ENCODE measurements at places on chromosomes 12 and 14.

DNA sequence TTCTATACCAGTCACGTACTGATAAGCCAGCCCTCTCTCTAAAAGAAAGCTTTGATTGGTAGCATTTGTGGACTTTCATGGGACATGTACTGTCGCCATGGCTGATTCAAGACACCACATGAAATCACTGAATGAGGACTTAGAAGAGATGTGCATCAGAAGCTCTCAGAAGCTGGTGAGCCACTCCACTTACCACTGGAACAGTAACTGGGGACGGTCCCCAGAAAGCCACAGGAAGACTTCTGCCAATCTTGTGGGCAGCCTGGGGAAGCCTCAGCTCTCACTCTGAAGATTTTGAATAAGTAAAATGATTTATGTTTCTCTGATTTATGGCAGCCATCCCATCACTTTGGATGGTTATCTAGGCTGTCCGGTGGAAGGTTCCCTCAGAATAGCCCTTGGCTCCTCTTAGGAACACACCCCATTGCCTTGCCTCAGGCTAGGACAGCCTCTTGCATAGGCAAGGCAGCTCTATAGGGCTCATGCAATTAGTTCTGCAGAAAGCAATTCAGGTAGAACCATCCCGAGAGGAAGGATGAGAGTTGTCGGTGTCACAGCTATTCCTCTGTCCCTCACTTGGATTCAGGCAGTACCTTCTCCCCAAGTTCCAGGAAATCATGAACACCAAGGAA lies 9.8 kb downstream of the DHRS1 start:
- no peak for DNase-seq

DNA sequence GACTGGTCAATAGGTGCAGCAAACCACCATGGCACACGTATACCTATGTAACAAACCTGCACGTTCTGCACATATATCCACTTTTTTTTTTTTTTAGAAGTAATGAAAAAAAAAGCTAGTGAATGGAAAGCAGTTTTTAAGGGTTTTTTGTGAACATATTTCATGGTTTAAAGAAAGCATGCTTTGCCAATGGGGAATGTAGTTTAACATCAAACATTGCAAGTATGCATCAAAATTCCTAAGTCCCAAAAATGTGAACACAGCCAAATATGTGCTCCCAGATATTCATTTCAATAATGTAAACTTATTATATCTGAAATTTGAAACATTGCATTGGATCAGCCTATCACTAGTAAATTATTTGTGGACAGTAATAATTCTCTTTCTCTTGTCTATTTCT lies 710.4 kb upstream of the FLRT2 start:
- DNase-seq = no peak

DNA sequence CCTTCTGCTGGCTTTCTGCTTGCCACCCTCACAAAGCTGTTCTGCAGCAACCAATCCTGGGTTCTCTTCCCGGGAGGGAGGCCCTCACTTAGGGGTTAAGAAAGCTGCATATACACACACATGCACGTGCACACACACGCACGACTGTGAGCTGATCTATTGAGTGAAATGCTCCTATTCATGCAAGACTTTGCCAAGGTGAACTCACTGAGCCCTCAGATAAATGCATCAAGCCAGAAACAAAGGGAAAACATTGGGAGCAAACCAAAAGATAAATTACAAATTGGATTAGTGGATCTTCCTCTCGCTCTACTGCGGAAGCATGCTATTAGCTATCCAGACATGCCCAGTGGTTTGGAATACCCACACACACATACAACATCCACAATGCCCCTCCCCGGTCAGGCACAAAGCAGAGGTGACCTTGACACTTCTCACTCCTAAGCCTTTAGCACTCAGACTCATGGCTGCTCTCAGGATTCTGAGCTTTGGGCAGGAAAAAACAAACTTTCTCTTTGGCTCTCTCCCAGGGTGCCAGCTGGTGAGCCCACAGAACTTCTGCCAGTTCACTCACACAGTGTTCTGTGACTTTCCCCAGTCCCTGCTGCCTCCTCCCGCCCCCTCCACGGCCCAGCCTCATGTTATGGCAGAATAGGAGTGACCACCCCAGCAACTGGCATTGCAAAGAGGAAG lies 320.0 kb downstream of the DPF3 start:
- DNase-seq = no peak

DNA sequence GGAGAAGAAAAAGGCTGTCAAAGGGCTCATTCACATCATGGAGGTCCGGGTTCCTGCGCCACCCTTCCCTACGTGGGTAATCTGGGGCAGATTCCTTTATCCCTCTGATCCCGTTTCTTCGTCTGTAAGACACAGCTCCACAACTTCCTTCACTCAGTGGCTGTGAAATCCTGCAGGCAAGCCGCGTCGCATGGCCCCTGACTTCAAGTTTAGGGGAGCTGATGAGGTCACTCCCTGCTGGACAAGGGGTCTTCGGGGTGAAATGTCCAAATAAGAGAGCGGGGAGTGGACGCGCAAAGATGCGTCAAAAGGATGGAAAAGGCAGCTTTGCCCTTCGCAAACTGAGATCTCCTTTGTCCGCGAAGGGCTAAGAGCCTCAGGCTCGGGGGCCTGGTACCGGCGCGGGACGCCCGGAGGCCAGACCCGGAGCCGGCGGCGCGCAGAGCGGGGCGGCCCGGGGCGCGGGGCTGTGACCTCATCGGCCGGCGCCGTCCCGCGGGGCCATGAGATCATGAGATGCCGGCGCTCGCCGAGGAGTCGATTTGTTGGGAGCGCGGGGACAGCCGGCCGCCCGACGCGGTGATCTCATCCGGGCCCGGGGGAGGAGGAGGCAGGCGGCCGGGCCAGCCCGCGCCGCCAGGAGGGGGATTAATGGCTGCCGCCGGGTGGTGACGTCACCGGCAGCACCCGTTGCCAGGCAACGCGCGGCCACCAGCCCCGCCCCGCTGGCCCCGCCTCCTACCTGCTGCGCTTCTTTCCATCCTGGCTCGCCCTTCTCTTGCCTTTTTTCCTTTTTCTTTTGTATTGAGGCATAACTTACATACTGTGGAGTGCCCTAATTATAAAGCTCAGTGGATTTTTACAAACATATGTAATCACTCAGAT lies 62.1 kb downstream of the HRK start:
- peak; percentile 95 for DNase-seq

DNA sequence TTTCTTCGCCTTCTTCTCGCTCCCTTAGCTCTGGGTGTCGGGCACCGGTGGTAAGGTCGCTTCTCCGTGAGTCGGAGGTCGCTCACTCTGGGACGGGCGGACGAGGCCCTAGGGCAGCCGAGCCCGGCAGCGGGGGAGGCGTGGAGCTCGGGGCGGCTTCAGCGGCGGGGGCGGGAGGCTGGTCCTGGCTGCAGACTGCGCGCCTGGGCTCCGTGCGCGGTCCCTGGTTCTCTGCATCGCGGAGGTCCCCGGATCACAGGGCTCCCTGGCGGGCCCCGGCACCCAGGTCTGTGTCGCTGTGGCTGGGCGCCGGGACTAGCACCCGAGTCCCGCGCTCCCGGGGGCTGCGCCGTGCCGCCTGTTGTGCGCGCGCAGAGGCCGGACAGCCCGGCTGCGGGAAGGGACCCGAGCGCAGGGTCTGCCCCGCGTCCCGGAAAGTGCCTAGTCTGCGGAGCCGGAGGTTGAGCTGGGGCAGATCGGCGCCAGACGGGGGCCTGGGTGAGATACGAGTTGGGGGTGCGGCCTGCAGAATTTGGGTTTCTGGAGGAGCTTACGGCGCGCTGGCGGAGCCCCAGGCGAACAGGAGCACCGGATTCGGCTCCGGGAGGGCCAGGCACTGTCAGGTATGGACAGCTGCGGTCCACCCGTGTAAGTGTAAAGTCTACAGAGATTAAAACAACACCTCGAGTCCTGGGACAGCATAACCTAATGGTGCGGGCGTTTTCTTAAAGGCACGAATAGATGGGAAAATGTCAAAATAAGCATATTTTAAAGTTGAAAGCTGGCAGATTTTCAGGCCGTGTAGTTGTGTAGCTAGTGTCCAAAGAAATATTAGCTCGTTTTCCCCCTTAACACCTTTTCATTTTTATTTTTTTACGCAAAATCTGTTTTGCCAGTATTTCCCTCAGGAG lies 713 bp downstream of the FRMD6 start:
- peak; percentile 90 for DNase-seq

- DNase-seq = no peak
Measured at GRCh38 chr14:29587046-29587445, 340.6 kb downstream of the PRKD1 start.

Measured in spleen (tissue), 13 donors.